Stimulated activated CD4-positive, alpha-beta T cell treated with anti-CD3 and anti-CD28 coated beads, TNF-alpha, amount 100 ng/mL, for 1 hour (primary cell): ENCODE measurements at places on chromosomes 5 and 9.

GRCh38 chr5:935510-936084 lies 42.9 kb downstream of the TRIP13 start:
- DNase-seq: no peak

DNA sequence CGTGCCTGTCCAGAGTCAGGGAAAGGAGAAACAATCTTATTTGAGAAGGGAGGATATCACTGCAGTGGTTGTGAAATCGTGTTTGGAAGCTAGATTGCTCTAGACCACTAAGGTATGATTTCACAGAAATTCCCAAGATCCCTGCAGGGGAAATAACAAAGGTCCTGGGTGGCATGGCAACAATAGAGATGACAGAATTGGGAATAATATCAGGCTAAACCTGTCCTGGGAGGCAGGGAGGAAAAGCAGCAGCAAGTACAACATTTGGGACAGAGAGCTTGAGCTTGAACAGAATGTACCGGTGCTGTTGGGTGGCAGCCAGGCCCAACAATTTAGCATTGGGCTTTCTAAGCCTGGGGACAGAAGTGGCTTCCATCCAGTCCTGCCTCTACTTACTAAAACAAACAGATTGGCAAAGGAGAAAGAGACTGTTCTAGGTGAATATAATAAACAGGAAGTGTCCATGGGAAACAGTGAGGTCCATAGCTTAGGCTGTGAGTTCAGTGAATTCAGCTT lies 17.0 kb upstream of the ARHGAP26 start:
- no peak for DNase-seq

GRCh38 chr9:99118782-99119466 lies 14.0 kb downstream of the TGFBR1 start:
- DNase-seq: no peak

DNA sequence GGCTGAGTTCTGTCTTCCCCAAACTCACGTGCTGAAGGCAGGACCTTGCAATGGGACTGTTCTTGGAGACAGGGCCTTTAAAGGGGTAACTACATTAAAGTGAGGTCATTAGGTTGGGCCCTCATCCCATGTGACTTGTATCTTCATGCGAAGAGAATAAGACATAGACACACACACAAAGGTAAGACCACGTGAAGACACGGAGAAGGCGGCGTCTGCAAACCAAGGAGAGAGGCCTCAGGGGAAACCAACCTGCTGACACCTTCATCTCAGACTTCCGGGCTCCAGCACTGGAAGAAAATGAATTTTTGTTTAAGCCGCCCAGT lies 50.7 kb upstream of the KCNMB1 start:
- DNase-seq: no peak

- no peak for DNase-seq
Measured at GRCh38 chr5:38878391-38879077, 32.7 kb downstream of the OSMR start.

DNA sequence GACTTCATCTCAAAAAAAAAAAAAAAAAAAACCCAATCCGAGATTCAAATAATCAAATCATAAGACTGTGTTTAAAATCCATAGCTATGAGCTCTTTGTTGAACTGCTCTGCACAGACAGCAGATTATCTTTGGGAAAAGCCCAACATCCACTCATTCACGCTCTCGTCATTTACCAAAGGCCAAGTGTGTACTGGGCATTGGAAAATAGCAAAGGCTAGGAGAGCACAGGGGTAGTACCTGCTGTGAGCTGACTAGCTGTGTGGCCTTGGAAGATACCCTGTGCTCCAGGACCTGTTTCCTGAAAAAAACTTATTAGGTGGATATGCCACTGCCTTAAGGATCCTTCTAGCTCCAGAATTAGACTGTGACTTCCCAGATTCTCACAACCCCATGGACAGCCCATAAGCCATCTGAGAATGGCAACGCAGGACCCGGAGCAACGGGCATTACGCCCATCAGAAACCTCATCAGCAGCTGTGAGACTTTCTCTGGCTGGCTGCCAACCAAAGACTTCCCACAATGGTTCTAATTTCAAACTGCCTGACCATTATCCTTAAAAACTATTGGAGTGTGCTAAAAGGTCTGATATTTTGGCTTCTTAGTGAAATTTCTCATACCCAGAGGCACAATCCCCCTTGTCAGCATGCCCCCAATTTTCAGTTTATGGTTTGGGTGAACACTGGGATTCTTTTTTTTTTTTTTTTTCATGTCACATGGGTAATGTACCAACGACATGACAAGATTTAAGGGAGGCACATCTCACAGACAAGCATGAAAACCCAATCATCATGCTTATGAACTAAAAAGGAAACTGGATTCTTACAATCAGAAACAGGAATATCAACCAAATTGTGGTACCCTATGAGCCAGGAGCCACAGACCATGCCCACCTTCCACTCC lies 16.8 kb downstream of the SERINC5 start:
- DNase-seq: no peak

GRCh38 chr9:76371901-76372300 lies 22.3 kb downstream of the RFK start:
- DNase-seq: no peak

- DNase-seq: no peak
Measured at GRCh38 chr9:136921307-136921706, 23.2 kb downstream of the FBXW5 start.

DNA sequence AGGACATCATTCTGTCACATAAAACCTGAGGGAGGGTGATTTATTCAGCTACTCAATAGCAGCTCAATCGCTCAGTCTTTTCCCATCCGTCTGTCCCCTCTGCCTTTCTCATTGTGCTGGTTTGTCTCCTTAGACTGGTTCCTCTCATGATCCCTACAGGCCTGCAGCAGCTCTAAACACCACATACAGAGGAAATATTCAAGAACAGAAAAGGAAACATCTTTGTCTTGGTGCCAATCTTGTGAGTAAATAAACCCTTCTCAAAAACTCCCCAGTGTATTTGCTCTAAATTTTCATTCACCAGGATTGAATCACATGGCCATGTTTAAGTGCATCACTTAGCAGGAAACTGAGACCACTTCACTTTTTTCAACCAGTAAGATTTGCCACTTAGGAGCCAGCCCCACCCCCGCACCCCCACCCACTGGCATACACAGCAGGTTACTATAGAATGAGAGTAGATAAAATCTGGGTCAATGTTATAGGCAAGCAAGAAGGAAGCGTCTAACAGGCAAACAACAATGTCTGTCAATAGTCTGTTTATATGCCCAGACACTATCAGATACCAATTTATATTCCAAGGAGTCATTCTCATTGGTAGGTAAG lies 895.5 kb upstream of the DMAC1 start:
- no peak for DNase-seq

- DNase-seq: no peak
Measured at GRCh38 chr9:130197888-130198287, 25.7 kb downstream of the NCS1 start.

DNA sequence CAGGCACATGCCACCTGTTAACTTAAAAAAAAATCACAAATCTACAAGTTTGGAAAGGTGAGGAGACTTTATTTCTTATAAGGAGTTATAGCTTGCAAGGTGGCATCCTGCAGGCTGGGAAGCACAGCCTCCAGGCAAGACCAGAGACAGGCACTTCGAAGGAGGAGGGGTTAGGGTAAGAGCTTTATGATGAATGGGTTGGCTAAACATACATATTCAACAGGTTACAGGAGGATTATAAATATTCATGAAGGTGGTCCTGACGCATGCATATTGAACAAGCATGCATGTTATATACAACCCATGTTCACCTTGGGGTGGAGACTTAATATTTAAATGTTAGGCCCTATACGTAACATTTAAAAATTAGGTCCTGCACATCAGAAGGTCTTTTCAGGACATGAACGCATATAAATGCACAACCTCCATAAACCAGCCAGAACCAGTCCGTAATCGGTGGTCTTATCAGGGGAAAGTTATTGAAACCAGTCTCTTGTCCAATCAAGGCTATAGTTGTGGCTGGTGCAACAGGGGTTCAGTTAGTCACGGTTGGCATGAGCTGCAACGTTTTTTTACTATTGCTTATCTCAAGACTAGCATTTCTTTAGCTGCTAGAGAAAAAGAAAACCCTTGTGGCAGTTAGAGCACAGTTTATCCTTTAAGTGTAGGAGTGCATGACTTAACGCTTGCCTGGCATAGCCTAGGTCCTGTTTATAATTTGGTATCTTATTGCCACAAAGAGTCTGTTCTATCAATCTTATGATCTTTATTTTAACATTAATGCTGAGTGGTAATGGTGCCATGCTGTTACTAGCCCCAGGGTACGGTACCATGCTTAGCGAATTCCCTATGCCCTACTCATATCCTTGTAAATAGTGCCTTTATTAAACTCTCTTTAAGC lies 72.7 kb downstream of the C9orf57 start:
- no peak for DNase-seq

GRCh38 chr5:143376911-143377813 lies 26.3 kb downstream of the NR3C1 start:
- DNase-seq: no peak

DNA sequence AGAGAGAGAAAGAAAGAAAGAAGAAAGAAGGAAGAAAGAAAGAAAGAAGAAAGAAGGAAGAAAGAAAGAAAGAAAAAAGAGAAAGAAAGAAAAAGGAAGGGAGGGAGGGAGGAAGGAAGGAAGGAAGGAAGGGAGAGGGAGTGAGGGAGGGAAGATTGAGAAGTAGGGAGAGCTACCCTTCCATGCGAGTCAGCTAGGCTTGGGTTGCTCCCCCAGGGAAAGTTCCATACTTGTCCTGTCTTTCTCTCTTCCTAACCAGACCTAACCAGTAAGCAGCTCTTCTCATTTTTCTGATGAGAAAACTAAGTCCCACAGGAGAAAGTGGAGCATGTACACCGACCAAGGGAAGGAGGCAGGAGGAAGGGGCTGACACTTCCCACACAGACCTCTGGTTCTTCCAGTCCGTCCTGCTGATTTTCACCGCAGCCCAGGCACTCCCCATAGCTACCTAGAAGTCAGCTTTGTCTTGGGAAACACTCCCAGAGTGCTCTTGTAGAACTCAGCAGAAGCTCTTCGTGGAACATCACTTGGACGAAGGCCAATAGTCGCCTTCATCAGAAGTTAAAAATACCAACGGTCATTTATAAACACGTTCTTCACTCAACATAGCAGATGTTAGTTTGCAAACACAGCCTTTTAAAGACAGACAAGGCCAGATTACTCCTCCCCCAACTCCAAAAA lies 29.0 kb upstream of the ENTREP1 start:
- DNase-seq: no peak

DNA sequence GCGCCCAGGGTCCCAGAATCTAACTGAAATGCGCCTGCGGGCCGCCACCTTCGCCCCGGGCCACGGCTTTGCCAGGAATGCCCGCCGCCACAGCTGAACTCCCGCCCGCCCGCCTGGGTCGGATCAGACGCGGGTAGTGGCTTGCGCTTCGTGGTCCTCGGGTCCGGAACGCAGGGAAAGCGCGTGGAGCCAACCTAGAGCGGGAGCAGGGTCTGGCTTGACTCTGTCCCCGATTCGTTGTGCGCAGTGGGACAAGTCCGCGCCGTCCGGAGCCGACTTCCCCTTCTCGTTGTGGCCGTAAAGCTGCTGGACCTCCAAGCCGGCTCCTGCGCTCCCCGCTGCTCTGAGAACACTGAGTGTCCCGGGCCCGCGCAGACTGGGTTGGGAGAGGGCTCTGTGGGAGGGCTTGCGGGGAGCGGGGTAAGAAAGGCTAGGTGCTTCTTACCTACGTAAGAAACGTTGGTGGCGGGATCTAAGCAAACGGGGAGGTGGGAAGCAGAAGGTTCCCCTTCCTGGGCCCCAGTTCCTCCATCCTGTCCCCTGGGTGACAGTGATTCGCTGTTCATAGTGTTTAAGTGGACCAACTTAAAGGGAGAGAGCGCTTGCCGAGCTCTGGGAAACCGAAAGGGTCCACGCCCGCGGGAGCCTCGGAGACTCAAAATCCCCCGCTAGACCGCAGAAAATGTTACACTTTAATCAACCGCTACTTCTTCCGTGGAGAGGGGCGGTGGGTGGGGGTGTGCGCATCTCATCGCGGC lies 4.4 kb upstream of the FOXE1 start:
- no peak for DNase-seq

- no peak for DNase-seq
Measured at GRCh38 chr9:98410185-98410697, 154.8 kb upstream of the TBC1D2 start.

DNA sequence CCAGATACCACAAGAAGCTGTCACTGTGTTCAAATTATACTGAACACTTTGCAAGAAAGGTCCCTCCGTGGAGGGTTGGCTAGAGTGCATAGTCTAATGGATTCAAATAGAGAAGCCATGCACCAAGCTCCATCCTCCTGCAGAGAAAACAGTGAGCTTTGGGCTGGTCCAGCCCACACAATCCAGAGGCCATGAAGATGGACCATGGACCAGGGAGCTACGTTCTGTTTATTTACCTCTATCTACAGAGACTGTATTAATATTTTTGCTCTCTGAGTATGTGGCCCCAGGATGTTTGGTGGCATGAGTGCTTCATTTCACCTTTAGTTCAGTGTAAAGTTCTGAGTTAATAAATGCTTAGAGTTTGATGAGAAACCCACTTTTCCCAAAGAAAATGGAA lies 114.8 kb upstream of the PJA2 start:
- DNase-seq: no peak

GRCh38 chr5:93736284-93736683 lies 5.1 kb downstream of the POU5F2 start:
- DNase-seq: no peak

GRCh38 chr5:143194713-143195112 lies 208.8 kb downstream of the NR3C1 start:
- DNase-seq: no peak

- DNase-seq: no peak
Measured at GRCh38 chr5:140575309-140575708, 10.7 kb downstream of the SLC35A4 start.

DNA sequence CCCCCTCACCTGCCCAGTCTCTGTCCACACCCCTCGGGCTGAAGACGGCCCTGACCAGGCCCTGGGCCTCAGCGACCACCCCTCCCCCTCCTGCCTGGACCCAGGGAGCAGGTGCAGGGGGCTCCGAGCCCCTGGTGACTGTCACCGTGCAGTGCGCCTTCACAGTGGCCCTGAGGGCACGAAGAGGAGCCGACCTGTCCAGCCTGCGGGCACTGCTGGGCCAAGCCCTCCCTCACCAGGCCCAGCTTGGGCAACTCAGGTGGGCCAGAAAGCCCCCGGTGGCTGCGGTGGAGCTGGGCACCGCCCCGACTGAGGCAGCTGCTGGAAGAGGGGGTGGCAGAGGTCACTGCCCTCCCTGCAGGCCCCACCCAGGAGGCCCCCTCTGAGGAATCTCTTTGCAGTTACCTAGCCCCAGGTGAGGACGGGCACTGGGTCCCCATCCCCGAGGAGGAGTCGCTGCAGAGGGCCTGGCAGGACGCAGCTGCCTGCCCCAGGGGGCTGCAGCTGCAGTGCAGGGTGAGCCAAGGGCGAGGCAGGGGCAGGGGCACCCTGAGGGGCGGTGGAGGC lies 7.7 kb downstream of the ENTPD8 start:
- DNase-seq: no peak
